ENCODE measurements at places on chromosomes 1 and 21.

DNA sequence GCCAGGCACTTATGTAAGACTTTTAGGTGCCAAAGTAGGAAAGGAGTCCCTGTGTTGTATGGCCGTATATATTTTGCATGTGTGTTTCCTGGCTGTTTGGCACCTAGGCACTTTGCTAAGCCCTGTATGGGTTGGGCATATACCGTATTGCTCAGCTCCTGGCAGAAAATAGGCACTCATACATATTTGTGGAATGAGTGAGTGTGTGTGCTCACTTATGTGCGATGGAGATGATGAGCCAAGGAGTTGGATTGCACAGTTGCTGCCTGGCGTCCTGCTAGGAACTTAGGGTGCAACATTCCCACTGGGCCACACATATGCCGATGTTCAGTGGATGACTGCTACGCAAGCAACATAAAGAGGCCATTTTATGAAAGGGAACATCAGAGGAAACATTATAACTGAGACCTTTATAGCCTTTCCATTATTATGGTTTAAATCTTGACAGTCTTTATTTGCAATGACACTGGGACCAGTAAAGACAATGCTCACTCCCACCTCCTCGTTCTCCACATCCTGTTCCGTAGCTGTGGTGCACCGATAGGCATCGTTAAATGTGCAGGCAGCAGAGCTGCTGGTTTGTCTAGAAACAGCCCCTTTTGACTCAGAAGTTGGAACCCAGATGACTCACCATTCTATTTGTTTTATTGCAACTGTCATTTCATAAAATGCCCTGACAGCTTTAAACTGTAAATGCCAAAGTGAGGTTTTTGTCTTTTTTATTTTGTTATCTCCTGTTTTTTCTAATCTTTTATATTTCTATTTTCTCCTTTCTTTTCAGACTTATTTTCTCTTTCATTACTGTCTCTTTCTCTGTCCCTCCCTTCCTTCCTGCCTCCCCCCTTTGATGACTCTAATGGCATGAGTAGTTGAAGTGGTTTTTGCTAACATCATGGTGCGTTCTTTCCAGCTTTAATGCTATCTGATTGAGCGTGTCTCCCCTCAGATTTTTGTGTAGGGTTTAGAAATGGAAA lies 36.1 kb downstream of the PEX14 start:
- no peak for DNase-seq

- peak; percentile 95 for DNase-seq
These were observed at the start of gene KIAA0319L for GRCh38 chr1:35557118-35557610. Gene KIAA0319L, minus strand, starts transcription at chr1:35557403. Its CDS starts 2,912 bp downstream, at chr1:35554491.

- no peak for DNase-seq
These were observed 45.8 kb downstream of the TFF3 start for GRCh38 chr21:42269386-42269785.

- DNase-seq = no peak
These were observed 183.9 kb upstream of the NFIA start for GRCh38 chr1:60898413-60898812.

DNA sequence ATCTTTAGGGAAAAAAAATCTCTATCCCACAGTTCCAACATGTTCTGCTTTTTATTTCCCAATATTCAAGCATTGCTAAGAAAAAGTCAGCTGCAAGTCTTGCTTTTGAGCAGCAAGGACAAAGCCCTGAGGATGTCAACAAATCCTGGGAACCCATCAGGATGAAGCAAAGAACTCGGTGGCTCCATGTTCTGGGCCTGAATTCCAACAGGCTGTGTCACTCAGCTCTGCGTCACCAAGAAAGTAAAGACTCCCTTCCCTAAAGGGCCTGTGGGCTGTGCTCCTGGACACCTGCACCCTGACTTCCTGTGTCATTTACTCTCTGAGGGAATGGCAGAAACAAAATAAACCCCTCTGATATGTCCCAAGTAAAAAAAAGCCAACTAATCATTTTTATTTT lies 95.5 kb downstream of the TIAM1 start:
- DNase-seq = no peak

DNA sequence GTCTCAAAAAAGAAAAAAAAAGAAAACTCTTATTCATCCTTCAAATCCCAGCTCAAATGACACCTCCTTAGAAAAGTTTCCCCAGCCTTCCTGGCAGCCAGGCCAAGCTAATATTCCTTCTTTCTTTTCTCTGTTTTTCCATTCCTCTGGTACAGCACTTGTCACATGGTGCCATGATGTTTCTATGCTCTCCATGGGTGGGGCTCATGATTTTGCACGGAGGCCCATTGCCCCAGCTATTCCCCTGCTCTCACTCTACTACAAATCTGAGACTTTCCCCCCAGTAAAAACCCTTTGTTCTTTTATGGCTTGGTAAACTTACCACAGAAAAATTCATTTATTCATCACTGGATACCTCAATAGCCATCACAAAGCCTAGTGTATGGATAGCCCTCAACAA lies 26.5 kb downstream of the OLFML2B start:
- no peak for DNase-seq

DNA sequence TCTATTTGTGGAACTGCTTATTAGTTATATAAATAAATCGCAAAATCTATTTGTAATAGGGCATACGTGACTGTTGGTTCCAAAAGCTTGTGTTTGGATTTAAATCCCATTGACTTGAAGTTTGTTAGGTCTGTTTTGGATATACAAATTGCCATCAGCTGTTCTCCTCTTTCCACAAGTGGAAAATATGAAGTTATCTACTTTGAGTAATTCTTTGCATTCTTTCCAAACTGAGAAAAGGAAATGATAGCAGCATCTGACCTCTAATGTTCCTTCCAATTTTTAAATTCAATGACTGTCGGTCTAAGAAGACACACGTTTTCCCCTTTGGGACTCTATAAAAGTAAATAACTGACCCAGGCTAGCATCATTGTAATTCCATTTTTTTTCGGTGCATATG lies 165.7 kb upstream of the SGIP1 start:
- DNase-seq = no peak

- DNase-seq = no peak
These were observed 2.5 kb downstream of the PPP1R15B start for GRCh38 chr1:204409123-204409522.

GRCh38 chr1:16984717-16985116 lies 4.3 kb upstream of the MFAP2 start:
- no peak for DNase-seq

DNA sequence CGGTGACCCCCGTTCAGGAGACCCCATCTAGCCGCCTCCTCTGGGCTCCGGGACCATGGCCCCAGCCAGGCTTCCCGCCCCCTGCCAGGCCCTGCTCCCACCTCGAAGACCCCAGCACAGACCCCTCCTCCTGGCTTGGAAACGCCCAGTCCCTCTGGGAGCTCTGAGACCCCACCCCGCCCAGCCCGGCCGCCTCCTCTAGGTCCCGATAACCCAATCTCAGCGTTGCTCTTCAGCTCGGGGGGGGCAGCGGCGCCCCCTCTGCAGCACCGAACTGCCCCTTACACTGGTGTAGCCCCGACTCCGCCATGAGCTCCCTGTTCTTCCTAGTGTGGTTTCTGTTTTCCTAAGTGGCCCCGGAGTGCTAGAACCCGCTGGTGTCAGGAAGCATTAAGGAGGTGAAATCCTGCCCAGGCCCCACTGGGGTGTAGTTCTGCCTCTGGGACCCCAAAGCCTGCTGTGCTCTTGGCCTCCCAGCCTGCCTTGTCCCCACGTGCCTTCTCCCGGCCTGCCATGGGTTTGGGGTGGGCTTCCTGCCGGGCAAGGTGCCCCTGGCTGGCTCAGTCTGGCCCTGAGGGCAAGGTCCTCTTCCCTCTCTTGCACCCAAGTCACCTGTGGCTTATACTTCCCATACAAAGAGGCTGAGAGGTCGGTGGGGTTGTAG lies 10.7 kb upstream of the MMEL1 start:
- DNase-seq = no peak

DNA sequence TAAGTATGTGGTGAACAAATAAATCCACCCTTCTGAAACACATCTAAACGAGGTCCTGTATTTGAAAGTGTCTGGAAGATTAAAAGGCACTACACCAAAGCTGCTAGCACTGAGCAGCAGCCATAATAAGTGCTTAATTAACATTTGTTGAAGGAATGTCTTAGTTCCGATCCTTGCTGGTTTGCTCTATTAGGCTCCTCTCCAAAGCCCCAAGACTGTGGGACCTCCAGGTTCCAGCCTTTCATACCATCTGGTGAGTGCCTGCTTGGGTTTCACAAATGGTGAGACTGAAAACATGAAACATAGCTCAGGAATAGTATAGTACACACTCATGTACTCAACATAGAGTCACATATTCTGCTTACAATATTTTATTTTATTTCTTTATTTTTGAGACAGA lies 640 bp upstream of the CYP2J2 start:
- DNase-seq = no peak

- DNase-seq = no peak
These were observed 47.7 kb downstream of the CACHD1 start for GRCh38 chr1:64517640-64518039.

DNA sequence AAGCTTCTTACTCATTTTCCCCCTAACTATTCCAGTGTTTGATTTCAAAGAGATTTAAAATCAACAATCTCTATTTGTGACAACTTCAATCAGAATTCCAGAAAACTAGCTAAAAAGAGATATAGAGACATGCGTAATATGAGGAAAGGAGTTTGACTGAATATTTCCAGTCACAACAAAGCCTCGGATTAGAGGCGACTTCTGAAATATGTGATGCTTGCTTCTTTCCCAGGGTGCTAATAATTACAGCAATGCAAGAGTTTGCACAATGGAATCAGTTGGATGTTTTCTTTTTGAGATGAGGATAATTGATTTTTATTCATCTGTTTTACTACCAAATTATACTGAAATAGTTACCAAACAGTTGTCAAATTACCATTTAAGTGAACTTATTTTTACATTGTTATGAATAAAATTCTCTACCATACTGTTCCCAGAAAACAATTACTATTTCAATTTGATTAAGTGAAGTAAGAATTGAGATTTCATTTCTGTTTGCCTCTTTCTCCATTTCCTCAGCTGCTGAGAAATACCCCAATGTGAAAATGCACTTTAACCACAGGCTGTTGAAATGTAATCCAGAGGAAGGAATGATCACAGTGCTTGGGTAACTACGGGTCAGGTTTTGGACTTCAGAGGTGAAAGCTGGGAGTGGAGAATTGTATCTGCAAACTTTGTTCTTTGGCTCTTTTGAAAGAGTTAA lies 28.1 kb downstream of the KMO start:
- no peak for DNase-seq

GRCh38 chr1:44361478-44361877 lies 6.4 kb upstream of the ERI3 start:
- DNase-seq = no peak

DNA sequence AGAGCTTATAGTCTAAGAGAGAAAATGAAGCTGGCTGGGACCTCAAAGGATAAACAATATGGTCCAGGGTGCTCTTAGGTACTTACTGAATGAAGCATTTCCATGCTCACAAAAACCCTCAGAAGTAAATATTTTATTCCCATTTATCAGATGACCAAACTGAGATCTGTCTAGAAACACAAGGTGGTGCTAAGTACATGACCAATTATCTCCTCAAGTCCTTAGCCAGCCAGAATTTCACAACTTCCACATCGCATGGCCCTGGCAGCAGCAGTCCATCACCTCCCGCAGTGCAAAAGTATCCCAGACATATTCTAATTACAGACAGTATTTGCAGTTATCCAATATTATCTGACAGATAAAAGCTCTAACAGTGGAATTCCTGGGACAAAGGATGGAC lies 321.7 kb upstream of the PROX1 start:
- DNase-seq = peak; percentile 11

GRCh38 chr1:18919956-18920355 lies 17.6 kb upstream of the ALDH4A1 start:
- no peak for DNase-seq

DNA sequence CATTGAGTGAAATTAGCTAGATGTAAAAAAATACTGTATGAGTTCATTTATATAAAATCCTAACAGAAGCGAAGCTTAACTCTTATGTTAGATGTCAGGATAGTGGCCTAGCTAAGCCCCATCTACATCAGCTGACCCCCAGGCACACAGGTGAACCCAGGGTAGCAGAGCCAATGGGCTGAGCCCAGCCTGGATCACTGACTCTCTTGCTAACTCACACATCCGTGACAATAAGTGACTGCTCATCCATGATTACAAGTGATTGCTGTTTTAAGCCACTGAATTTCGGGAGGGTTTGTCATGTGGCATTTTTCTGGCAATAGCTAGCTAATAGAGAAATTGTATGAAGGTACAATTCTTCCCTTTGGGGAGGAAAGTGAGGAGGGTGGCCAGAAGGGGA lies 55.2 kb upstream of the COG2 start:
- no peak for DNase-seq

GRCh38 chr1:76230842-76231281 lies 156.3 kb downstream of the ST6GALNAC3 start:
- no peak for DNase-seq

- no peak for DNase-seq
These were observed 2.7 kb upstream of the RIPK4 start for GRCh38 chr21:41769521-41769920.

GRCh38 chr1:215192306-215192705 lies 109.8 kb downstream of the KCNK2 start:
- DNase-seq = no peak

GRCh38 chr1:9193233-9193625 lies 41.3 kb upstream of the H6PD start:
- DNase-seq = no peak

DNA sequence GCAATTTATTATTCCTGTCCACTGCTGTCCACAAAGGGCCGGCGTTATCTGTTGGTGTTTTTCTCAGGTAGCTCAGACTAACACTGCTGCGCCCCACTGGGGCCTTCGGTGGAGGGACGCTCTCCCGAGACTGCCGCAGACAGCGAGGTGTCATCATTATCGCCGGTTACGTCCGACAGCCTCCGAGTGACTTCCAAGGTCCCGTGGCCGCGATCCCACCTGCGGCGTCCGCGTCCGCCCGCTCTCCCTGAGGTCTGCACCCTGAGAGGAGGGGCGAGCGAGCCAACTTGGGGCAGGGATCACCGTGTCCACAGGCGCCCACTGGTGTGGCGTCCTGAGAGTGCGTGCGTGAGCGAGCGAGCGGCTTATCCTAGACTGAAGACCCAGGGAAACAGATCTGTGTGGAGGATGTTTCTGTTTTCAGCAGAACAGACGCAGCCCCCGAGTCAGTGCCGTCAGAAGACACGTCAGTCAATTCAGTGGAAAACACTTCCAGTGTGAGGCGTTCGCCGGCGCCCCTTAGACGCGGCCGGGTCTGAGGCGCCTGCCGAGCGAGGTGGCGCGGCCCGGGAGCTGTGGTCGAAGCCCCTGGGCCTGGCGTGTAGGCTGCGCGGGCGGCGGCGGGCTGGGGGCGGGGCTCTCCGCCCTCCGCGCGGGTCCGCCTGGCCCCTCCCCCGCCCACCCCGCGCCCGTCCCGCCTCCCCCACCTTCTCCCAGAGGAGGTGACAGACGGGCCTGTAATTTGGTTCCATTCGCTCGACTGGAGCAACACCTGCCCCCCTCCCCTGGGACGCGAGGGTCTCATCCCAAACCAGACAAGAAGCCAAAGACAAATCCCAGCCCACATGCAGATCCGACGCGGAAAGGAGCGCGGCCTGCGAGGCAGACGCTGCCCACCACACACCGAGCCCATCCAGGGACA lies 12.6 kb downstream of the NHLH2 start:
- peak; percentile 80 for DNase-seq

GRCh38 chr1:24186993-24187790 lies at the start of gene IFNLR1:
Gene IFNLR1, minus strand, starts transcription at chr1:24187289. Its CDS starts 41 bp downstream, at chr1:24187248.
- peak; percentile 40 for DNase-seq

GRCh38 chr1:80540149-80540548 lies 1260.6 kb upstream of the ADGRL2 start:
- DNase-seq = no peak

Measured in NCI-H2227 treated with DMSO at 0.1 percent for 48 hours (cell line).